ENCODE measurements at places on chromosomes 11 and 22.
A peak's percentile ranks its signal among the peaks of the same experiment; 100 is the strongest.

DNA sequence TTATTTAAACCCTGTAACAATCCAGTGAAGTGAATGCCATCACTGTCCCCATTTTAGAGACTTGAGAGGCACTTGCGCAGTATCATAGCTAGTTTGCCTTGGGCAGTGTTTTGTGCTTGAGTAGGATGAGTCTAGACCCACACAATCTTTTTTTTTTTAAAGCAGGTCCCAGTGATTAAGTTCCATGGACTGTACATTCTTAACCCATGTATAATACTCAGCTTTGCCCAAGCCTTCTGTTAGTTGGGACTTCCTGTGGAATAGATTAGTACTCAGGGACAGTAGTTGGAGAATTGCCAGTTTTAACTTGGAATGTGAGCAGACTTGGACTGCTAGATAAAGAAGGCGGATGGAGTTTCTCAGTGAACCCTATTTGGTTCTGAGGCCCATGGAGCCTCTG is 108.6 kb upstream of the RASSF10 start:
- DNase-seq, result no peak

DNA sequence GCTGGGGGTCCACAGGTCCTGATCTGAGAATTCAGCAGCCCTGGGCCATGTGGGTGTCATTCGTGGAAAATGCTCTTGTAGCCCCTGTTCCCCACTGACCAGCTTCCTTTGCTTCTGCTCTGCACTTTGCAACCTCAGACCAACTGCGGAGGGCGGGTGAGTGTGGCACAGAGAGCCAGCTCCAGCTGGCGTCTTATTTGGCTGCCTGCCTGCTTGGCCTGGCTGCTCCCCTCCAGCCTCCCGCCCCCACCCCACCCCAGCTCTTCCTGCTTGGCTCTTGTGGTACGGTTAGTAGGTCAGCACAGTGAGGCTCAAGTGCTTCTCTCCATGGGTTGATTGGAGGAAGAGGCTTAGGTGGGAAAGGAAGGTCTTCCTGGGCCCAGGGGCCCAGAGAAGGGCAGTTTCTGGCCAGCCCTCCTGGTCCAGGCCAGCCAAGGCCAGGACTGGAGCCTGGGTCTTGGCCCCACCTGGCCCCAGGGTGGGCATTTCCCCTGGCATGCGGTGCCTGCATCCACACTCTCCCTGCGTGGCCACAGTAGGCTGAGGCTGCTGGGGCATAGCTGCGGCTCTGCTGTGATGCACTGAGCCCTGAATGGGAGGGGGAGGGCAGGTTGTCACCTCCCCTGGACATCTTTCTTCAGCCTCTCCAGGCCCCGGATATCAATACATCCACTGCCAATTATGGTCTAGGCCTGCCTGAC is 26.5 kb downstream of the MYO7A start:
- DNase-seq, result peak; percentile 17

DNA sequence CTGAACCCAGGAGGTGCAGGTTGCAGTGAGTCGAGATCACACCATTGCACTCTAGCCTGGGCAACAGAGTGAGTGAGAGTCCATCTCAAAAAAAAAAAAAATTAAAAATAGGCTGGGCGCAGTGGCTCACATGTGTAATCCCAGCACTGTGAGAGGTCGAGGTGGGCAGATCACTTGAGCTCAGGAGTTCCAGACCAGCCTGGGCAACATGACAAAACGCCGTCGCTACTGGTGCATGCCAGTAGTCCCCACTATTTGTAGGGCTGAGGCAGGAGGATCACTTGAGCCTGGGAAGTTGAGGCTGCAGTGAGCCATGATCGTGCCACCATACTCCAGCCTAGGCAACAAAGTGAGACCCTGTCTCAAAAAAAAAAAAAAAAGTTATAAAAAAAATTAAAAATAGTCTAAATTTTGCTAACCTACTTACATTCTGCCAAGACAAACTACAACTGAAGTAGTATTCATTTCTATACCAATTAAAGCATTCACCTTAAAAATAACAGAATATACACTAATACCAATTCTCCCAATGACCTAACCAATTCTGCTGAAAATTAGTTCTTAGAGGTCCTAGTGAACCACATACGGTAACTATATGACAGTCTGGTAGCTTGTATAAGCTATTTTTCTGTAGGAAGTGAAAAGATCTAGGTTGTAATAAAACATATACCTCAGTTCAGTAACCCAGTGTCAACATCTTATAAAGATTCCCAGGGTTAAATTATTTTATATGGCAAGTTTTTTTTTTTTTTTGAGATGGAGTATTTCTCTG is 7.1 kb downstream of the DDX6 start:
- DNase-seq, result no peak

DNA sequence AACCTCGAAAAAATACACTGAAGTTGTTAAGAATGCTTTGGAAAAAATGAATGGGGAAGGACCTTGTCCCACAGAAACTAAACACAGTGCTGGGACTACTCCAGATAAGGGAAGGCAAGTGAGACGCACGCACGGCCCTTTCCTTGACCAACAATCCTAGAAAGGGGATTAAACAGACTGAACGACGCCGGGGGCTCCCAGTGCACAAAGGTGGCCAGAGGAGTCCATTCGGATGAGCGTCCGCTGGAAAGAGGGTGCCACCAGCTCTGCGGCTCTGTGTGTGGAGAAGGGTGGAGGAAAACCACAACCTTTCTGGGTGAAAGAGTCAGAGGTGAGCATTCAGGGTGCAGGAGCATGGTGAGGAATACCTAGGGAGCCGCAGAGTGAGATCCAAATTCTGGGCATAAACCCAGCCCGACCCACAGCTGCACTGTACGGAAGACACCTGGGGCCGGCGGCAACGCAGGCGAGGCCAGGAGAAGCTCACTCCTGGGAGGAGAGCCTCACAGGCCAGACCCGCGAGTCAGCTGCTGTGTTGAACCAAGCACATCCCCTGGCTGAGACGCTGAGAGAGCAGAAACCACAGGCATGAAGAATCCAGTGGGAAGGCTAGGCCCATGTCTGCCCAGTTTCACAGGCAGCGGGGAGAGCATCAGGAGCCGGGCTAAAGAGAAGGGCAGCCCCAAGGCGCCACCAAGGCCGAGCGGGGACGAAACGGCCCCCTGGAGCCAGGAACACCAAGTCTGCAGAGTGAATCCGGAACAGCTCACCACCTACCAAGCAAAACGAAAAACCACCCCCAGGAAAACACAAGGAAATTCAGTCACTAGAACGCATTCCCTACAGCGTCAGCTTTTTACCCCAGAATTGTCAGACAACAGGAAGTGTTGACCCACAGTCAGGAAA is 177.1 kb downstream of the BRD1 start:
- DNase-seq, result no peak

GRCh38 chr22:38212442-38212841 is 10.6 kb downstream of the MAFF start:
- no peak for DNase-seq

DNA sequence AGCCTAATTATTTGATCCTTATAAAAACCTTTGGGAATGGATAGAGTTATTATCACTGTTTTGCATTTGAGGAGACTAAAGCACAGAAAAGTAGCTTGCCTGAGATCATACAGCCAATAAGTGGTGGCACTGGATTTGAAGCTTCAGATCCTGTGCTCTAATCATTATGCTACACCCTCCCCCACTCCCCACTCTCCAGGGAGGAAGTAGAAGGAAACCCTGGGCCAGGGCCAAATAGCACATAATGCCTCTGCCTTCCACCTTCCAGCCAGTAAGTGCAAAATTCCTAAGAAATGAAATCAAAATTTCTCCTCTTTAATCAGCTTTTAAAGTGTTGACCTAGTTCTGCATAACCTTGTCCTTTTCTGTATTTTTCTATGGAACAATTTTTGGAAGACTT is 61.6 kb downstream of the SIK2 start:
- no peak for DNase-seq

DNA sequence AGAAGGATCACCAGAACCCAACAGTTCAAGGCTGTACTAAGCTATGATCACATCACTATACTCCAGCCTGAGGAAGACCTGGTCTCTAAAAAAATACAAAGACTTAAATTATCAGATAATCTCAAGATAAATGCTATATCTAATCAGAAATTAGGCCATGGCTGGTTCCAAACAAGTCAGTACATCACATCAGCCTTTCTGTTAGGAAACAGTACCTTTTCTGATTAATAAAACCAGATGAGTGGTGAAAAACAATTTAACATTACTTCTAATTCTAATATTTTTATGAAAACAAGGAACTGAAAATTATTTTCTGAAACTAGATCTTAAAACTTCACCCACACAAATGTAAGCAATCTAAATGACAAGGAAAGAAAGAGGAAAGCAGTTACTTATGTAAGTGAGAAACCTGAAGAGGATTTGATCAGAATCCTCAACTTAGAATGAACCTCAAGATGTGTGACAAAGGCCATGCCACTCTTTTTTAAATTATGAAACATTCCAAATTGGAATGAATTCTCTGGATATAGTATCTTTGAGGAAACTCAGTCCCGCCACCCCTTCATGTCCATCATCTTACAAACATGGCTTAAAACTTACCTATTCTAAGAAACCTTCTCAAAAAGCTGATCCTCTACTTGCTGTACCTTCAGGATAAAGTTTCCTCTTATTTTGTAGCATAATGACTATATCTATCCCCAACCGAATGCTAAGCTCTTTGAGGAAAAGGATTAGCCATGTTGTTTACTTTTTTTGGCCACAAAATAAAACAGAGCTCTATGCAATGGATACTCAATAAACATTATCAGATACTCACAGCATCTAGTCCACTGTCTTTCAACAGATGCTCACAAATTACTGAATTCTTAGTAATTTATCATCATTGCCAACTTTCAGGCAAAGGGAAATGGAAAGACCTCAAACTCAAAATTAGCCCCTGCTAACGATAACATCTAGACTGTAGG is 132.0 kb downstream of the MRTFA start:
- no peak for DNase-seq

Data from bone marrow (tissue), 2 donors.